ENCODE measurements at places on chromosomes 11 and 22. TPM values are rescaled to one million over a fixed set of nuclear protein-coding genes. Genes with fewer than 3 reads are reported as not detected.

DNA sequence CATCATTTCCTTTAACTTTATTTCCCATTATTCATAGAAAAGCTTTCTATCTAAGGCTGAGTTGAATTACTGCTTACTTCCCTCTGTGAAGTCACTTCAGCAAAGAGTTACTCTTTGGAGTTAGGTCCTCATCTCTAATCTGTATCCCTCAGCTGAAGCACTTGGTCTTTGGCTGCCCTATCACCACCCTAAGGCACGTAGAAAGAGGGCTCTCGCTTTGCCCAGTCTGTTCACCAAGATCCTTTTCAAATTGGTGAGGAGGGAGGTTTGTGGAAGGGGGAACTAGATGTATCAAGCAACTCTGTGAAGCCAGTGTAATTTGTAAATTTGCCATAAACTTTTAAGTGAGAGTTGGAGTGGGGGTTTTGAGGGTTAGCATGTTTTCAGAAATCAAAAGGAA lies 43.4 kb downstream of the PAX6 start:
- DNase-seq, result no peak

- no peak for DNase-seq
Observed at GRCh38 chr11:91664521-91664920, 560.1 kb upstream of the FAT3 start.

TRIM49 gene
- not detected for total RNA-seq

- DNase-seq, result no peak
Observed at GRCh38 chr22:29433856-29434255, 4.5 kb upstream of the RFPL1 start.

SVIP gene
- total RNA-seq, result 7.4 TPM

HBG1 gene
- total RNA-seq, result not detected

FAM180B gene
- total RNA-seq, result not detected

SPON1 gene
- 0.26 TPM for total RNA-seq

DNA sequence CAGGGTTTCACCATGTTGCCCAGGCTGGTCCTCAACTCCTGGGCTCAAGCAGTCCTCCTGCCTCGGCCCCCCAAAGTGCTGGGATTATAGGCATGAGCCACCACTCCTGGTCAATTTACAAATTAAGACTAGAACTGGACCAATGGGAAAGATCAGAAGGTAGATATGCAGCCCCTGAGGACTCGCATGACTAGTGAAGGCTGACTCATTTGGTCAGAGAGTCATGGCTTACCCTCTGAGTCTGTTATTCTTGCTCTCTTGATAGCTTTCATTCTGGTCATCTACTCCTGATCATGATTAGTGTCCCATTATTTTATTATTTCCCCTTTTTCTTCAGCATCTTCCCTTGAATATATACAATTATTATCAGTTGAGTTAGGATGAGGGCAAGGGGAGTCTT lies 2.7 kb upstream of the LDHAL6A start:
- peak; percentile 56 for DNase-seq

All from bronchial epithelial cell (primary cell).